Ureter (tissue), 1 donor: ENCODE measurements at places on chromosomes 2 and 18. TPM values are rescaled to one million over a fixed set of nuclear protein-coding genes. Genes with fewer than 3 reads are reported as not detected.

GRCh38 chr2:160934991-160935390 lies 225.2 kb upstream of the TANK start:
- no peak for DNase-seq

The MTA3 gene
- total RNA-seq: 72.8 TPM

The SPATA3 gene
- not detected for total RNA-seq

The RASGRP3 gene
- 9.9 TPM for total RNA-seq
